ENCODE measurements at places on chromosomes 16 and 17. TPM values are rescaled to one million over a fixed set of nuclear protein-coding genes. Genes with fewer than 3 reads are reported as not detected.

PITPNM3 gene
- total RNA-seq, result 0.26 TPM

GGT6 gene
- total RNA-seq, result not detected

TVP23A gene
- not detected for total RNA-seq

CHST5 gene
- 0.13 TPM for total RNA-seq

CSH2 gene
- not detected for total RNA-seq

All from dermis microvascular lymphatic vessel endothelial cell (primary cell).